Posterior vena cava (tissue), 2 donors: ENCODE measurements at places on chromosomes 4 and X. TPM values are rescaled to one million over a fixed set of nuclear protein-coding genes. Genes with fewer than 3 reads are reported as not detected.

The SEPTIN11 gene
- total RNA-seq, result 140 TPM

GRCh38 chr4:118351851-118352827 lies 664 bp downstream of the PRSS12 start:
- DNase-seq, result peak; percentile 79

DNA sequence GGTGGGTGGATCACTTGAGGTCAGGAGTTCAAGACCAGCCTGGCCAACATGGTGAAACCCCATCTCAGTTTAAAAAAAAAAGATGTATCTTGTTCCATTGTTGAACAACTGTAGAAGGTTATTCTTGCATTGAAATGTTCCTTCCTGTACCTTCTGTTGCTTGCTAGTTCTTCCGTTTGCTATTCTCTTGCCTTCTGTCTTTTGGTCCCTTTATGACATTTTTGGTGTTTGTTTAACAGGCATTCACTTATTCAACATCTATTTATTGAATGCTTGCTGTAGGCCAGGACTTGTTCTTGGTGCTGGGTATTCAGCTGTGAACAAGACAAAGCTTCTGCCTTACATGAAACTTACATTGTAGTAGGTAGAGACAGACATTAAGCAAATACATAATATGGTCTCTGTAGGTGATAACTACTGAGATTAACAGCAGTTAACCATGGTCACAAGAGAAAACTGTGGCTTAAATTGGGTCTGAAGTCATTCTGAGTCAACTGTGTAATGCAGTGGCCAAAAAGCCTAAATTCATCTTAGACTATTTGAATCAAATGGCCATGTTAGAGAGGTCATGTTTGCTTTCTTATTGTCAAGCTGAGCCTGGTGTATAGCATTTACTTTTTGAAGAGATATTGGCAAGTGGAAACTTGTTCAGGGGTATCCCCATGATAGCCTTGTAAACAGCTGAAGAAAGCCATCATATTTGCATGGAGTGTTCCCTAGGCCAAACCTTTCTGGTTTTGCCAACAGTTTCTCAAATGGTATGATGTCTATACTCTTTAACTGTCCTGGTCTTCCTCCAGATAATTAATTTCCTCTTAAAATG lies 35.6 kb downstream of the GAB1 start:
- no peak for DNase-seq

DNA sequence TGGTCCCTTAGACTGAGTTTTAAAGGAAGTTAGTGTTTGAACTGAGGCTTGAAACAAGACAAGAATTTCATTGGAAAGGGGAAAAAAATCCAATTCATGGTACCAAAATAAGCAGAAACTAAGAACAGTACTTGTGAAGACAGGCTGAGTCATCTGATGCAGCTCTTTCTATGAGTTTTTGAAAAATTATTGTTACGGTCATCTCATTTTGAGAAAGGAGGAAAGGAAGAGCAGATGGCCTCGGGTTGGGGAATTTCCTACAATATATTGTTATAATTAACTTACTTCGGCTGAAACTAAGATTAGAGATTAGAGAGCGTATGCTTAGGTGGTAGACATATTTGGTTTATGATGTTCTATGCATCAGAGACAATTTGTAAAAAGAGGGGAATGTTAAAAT lies 2164.8 kb upstream of the AGA start:
- no peak for DNase-seq

GRCh38 chr4:11564021-11564420 lies 135.3 kb upstream of the HS3ST1 start:
- DNase-seq, result no peak
